ENCODE measurements at places on chromosomes 1 and 21. TPM values are rescaled to one million over a fixed set of nuclear protein-coding genes. Genes with fewer than 3 reads are reported as not detected.

The OXCT2 gene
- total RNA-seq = not detected

DNA sequence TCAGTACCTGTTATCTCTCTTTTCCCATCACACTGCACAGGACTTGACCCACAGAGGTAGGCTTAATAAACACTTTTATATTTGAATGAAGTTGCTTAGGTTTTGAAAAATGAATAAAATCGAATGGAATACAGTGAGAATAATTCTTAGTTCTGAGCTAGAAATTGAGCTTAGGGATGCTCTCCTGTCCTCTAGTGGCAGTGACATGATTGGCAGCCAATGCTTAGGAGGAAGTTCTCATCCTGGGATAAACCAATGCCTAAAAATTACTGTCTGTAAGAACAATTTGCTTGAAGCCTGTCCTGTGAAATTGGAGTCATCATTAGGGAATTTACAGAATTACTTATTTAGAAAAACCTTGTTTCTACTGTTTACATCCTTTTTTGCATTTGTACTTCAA, 21.3 kb upstream of the CYP4X1 start:
- no peak for DNase-seq

GRCh38 chr1:57400048-57400447, 23.8 kb downstream of the DAB1 start:
- DNase-seq = no peak

- DNase-seq = no peak
These were observed 174.1 kb upstream of the IGSF21 start for GRCh38 chr1:17933501-17933900.

DNA sequence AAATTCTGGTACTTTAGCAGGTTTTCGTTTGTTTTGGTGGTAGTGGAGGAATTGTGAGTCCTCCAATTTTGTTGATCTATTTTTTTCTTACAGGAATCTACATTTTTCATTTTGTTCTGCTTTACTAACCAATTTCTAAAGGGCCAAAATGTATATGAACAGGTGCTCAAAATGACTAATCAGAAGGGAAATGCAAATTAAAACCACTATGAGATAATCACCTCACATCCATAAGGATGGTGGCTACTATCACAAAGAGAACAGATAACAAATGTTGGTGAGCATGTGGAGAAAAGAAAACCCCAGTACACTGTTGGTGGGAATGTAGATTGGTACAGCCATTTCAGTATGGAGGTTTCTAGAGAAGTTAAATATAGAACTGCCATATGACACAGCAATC, 134.2 kb downstream of the LMO4 start:
- DNase-seq = no peak

- DNase-seq = no peak
These were observed 56.3 kb downstream of the PTGFR start for GRCh38 chr1:78547081-78547480.
